ENCODE measurements at places on chromosomes 5 and 9.

GRCh38 chr5:93569300-93570160 lies 11.5 kb downstream of the NR2F1-AS1 start:
- no peak for DNase-seq

GRCh38 chr9:100579665-100580064 lies 1.8 kb downstream of the CAVIN4 start:
- DNase-seq: no peak

- DNase-seq: no peak
These were observed 60.9 kb downstream of the CXXC5 start for GRCh38 chr5:139708877-139709581.

GRCh38 chr5:10625700-10626472 lies 62.0 kb downstream of the ANKRD33B start:
- DNase-seq: no peak

- no peak for DNase-seq
These were observed 22.4 kb downstream of the NRG2 start for GRCh38 chr5:140020601-140021177.

GRCh38 chr9:93653760-93654159 lies 77.4 kb downstream of the PHF2 start:
- DNase-seq: no peak

DNA sequence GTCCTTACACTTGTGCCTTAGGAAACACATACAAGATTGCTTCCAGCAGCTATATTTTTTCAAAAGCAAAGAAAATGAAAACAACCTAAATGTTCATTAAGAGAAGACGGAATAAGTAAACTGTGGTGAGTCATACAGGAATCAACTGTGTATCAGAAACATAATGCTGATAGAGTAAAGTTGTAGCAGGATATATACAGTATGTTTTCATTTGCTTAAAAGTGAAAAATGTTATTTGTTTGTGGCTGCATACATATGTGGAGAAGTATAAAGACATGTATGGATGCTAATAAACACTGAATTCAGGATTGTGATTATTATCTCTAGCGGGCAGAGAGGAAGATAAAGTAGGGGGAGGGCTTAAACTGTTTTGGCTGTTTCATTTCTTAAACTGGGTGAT lies 8.3 kb downstream of the DCTN4 start:
- no peak for DNase-seq
